NB4 (cell line): ENCODE measurements at places on chromosomes 6 and 20.

GRCh38 chr20:62804021-62804626 is 511 bp upstream of the OGFR start:
- peak; percentile 56 for DNase-seq

DNA sequence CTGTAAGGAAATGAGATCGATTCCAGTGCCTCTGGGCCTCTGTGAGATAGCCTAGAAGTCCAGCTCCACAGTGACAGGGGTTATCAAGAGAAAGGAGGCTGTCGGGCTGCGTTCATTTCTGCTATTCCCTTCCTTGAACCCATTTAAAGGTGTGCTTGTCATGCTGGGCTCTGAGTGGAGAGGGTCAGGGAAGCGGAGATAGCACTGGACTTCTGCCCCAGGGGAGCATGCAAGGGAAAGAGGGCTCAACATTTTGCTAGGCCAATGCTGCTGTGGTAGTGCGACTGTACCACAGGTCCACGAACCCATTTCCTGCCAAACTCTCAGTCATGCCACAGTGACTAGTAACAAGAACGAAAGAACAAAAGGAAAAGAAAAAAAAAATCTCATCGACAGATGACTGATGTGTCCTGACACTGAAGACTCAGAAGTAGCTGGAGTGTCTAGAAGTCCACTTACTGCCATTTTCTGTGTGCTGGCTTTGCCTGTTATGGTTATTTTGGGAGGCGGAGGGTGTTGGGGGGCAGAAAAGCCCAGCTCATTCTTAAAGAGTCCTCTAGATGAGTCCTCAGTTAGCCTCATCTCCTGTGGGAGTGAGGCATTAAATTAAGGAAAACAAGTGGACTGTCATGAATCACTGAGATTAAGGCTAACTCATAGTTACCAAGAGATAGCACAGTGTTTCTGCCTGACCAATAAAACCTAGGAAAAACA is 8.1 kb downstream of the NEDD9 start:
- DNase-seq: no peak

DNA sequence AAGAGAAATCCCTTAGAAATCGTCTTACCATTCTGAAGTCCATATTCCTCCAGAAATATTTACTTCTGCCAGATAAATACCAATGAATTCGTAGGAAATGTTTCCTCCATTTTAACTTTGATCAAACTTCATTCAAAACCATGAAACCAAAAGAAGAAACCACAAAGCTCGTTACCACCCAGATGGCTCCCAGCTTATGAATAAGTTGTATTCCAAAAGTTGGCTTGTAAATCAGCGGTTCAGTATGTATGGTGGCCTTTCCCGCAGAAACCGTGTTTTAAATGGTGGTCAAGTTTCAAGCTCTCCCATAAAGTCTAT is 73.6 kb upstream of the RIPOR2 start:
- no peak for DNase-seq

DNA sequence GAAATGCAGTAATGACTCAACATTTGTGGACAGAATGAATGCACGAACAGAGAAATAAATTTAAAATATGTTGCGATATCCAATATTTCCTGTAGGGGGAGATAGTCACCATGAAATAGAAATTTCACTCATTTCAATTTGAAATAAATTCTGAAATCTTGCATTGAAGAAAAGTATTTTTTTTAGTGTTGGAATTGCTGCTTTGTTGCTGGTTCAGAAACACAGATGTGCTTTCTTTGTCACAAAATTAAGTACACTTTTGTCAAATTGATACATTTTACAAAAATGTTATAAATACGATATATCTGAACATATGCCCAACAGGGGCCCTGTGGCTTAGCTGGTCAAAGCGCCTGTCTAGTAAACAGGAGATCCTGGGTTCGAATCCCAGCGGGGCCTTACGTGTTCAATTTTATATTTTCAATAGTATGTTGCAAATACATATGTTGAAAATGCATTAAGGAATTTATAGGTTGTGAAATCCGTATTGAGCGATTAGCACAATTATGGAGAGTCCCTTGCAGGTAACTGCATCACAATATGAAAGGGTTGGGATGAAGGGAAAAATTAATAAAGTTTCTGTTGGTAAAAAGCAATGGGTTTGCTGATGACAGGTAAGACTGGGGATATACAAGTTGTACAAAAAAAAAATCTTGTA is 85.4 kb upstream of the PRSS16 start:
- peak; percentile 70 for DNase-seq

GRCh38 chr6:46234700-46235099 is 63.9 kb upstream of the ENPP5 start:
- no peak for DNase-seq

DNA sequence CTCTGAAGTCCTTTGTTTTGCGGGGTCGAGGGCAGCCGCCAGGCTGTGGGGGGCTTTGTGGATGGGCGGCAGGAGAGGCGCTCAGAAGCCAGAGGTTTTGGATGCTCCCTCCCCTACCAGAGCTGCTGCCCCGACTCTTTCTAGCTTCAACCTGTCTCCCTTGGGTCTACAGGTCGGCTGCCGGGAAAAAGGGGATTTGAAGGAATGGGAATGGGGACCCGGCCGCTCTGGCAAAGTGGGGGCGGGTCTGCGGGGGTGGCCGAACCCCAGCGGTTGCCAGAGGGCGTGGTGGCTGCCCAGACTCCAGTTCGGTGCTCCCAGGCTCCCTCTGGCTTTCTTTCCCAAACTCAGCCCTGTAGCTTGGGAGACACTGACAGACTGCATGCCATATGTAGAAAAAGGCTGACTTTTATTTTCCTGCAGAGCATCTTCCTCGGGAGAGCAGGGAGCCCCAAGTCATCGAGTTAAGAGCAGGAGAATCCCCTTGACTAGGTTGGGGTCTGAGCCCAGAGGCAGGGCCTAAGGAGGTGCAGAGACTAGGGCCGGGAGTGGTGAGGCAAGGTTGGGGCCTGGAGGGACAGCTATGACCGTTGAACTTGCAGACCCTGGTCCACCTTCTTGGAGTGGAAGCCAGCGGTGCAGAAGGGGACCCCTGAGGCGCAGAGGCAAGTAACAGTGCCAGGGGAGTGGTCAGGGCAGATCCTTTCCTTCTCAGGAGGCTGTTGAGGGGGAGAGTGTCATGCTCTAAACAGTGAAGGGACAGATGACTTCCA is 1.4 kb upstream of the PPP1R18 start:
- DNase-seq: peak; percentile 28

- no peak for DNase-seq
These were observed 11.1 kb downstream of the MAP1LC3A start for GRCh38 chr20:34569598-34569997.

GRCh38 chr6:15804164-15805154 is 141.6 kb upstream of the DTNBP1 start:
- DNase-seq: no peak
